ENCODE measurements at places on chromosomes 4 and X.
A peak's percentile ranks its signal among the peaks of the same experiment; 100 is the strongest.

DNA sequence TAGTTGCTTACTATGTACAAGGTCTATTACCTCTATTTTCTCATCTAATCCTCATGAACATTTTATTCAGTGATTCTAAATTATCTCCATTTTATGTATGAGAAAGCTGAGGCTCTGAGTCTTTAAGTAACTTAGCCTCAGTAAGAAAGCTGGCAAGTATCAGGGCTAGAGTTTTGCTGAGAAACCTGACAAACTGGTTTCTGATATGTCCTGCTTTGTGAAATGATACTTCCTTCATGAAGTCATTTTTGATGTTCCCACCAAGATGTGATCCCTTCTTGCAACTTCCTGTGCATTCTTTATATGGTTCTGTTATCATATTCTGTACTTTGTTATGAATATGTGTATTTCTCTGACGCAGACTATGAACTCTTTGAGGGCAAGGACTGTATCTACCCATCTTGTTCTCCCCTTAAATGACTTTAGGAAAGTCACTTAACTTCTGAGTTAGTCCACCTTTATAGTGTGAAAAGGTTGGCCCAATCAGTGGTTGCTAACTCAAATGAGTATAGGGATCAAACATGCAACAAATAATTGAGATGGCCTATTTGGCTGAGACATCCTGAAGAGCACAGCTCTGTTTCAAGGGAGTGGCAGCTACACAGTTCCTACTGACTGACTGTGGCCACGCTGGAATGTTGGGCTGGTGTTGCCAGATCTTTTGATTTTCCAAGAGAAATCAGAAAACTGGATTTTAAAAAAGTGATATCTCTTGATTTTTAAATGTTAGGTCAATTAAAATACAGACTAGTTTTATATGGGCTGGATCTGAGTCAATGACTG is 127.9 kb upstream of the AMOT start:
- DNase-seq: no peak

- DNase-seq: peak; percentile 52
Measured at GRCh38 chrX:1249101-1249887, 19.3 kb upstream of the CSF2RA start.

GRCh38 chr4:108224611-108225053 is 55.9 kb upstream of the LEF1 start:
- no peak for DNase-seq

DNA sequence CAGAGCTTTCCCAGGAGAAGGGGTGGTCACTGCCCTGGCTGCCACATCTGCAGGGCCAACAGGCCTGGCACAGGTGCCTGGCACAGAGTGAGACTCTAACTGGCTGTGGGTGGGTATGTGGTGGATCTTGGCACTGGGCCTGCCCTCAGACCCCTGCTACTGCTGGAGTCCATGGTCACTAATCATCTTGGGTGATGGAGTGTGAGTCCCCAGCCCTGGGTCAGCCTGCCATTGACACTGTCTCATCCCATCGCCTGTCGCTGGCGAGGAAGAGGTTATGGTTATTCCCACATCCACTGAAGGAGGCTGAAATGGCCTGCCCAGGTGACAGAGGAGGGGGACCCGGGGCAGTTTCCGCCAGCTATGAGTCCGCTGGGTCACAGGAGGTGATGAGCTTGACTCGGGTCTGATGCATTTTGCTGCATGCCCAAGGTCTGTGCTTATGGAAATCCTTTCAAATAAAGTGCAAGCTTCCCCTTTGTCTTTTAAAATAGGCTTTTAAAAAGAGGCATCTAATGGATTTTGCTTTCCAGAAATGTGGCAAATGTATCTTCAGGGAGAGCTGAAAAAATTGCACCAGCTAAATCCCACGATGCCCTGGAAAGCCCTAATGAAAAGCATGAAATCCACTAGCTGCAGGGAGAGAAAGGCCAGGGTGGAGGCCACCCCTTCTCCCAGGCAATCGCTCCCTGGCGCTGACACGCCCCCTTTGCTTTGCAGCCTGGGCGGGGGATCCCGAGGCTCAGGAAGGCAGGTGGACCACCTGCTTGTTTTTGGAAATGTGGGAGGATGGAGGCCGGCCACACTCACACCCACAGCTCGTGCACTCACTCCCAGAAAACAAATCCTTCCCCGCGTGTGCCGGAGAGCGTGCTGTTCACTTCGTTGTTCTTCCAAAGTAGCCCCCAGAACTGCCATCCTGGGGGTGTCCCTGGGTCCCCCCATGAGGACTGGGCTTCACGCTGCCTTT is 54.9 kb downstream of the ABLIM2 start:
- DNase-seq: no peak

DNA sequence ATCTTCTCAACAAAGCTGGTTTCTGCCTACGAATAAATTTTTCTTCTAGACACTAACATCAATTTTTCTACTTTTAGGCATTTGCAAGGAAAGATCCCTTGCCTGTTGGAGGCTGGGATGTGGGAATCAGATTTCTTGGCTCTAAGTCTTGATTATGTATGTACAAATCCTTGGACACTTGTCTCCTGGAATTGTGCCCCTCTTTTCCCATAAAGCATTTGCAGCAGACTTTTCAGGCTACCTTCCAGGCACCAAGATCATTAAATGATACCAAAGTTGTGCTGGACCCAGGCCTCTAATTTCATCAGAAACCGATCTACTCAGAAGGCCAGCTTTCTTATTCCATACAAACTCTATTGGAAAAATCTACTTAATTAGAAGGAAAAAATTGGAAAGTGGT is 339.5 kb upstream of the DIPK2B start:
- no peak for DNase-seq

- no peak for DNase-seq
Measured at GRCh38 chr4:88822034-88822789, 124.6 kb upstream of the NAP1L5 start.

DNA sequence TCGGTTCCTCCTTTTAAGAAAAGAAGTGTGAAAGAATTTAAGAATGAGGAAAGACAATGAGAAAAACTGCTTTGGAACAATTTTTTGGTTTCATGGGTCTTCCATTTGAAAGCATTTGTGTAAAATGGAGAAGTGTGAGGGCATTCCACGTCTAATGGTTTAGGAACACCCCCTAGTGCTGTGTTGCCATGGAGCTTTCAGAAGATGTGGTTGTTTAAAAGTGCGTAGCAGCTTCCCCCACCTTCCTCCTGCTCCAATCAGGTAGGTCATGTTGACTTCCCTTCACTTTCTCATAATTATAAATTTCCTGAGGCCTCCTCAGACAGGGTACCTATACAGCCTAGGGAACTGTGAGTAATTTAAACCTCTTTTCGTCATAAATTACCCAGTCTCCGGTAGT is 50.0 kb downstream of the UGT2B10 start:
- no peak for DNase-seq

- no peak for DNase-seq
Measured at GRCh38 chr4:23856630-23857029, 33.2 kb downstream of the PPARGC1A start.

DNA sequence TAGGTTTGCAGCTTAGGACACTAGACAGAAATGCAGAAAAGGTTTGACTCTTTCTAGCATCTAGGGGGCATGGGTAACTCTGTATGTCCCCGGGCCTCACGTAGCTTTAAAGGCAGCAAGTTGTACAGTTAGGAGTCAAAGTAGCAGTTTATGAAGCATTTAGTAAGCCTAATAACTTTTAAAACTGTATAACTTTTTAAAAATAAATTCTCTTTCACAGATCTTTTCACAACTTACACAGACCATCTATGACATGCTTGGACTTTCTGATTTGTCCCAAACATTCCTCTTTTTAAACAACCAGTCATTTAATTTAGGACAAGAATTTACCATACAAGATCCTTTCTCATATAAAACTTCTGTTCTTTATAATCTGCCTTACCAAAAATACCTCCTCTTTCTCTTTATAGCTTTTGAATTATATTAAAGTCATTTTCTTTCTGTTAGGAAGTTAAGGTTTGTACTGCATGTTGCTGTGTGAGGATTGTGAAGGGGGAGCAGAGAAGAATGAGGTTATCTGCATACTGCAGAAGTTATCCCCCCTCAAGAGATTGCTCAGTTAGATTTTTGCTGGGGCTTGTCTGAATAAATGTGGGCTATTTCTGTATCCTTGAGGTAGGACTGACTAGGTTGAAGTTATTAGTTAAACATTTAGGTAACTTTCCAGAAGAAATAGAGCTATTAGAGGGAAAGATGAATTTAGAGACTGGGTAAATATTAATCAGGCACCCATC is 94.3 kb downstream of the CPE start:
- DNase-seq: no peak

DNA sequence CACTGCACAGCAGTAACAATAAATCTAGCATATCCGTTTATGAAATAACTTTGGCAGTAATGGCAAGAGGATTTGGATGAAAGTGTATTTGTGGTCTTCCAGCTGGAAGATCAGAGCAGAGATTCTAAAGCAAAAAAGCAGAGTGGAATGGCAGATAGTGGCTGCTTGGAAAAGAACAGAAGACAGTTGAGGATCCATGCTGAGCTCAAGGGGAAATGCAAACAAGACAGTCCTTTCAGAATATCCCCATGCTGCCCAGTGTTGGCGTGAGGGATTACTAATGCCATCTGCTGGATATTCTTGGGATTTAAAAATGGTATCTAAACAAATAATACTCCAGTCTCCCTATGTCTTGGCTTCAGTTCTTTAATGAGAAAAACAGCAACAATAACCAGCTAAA is 629.1 kb upstream of the ATOH1 start:
- DNase-seq: no peak

- DNase-seq: no peak
Measured at GRCh38 chr4:156109943-156110900, 156.6 kb upstream of the CTSO start.

GRCh38 chrX:10099411-10099810 is 57.4 kb upstream of the CLCN4 start:
- no peak for DNase-seq

GRCh38 chrX:11040405-11040804 is 70.7 kb upstream of the HCCS start:
- no peak for DNase-seq

- no peak for DNase-seq
Measured at GRCh38 chr4:88178626-88179231, 20.3 kb upstream of the ABCG2 start.

DNA sequence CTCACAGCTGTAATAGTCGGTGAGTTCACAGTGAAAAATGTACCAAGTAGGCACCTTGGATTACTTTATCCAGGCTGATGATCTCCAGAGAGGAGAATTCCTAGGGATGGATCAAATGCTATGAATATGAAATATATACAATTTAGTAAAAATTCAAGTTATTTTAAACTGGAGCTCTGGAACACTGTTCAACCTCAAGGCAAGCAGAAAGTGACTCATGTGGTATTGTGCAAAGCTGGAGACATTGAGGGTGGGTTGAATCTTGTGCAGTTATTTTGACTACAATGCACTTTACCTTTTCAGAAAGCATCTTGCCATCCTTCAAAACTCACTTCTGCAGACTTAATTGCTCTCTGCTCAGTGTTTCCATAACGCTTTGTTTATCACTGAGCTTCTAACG is 43.4 kb downstream of the OSTC start:
- DNase-seq: no peak

- no peak for DNase-seq
Measured at GRCh38 chrX:24799078-24799477, 105.4 kb downstream of the POLA1 start.

DNA sequence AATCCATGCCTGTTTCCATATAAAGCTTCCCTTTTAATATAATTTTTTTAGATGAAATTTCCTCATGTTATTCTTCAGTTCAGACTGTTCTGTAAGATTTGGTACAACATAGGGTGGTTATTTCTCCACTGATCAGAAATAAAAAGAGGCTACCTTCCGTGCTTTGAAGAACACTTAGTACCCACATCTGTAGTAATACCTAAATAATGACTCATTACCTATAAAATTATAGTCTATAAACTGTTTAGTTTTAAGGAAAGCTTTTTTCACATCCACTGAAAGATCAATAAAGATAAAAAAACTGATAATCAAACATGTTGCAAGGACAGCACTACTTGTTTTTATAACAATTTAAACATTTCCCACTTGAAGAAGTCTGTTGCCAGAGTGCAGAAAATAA is 23.9 kb downstream of the TRPC3 start:
- DNase-seq: no peak

GRCh38 chr4:40583850-40584439 is 45.7 kb downstream of the RBM47 start:
- DNase-seq: no peak

GRCh38 chr4:176769514-176769913 is 23.2 kb downstream of the VEGFC start:
- no peak for DNase-seq

GRCh38 chrX:25026576-25026975 is 10.8 kb upstream of the ARX start:
- no peak for DNase-seq

DNA sequence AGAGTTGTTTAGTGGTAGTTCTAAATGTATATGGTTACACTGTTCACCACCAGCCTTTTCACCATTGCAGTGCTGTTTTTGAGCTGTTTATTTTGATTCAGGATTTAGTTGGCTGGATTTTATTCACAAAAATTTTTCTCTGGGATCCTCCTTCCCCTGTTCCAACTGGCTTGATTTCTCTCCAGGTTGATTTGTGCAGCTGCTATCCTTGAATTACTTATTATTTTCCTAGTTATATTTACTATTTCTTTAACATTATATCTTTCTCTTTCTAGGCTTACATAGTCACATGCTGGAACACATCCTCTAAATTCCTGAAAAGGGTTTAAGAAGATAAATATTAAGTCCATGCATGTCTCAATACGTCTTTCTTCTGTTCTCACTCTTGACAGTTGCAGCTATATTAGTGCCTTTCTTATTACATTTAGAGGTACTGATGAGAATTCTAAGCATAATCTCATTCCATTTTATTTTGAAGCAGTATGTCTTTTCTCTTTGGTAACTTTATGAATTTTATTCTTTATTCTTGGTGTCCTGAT is 82.2 kb downstream of the SUPT20HL2 start:
- no peak for DNase-seq

- DNase-seq: peak; percentile 16
Measured at GRCh38 chr4:169791527-169792156, 33.9 kb upstream of the HPF1 start.

- DNase-seq: no peak
Measured at GRCh38 chr4:165738571-165738970, 134.5 kb upstream of the TLL1 start.

GRCh38 chr4:16026160-16026761 is 57.6 kb downstream of the PROM1 start:
- no peak for DNase-seq

GRCh38 chrX:27882695-27883094 is 74.9 kb downstream of the MAGEB10 start:
- no peak for DNase-seq

DNA sequence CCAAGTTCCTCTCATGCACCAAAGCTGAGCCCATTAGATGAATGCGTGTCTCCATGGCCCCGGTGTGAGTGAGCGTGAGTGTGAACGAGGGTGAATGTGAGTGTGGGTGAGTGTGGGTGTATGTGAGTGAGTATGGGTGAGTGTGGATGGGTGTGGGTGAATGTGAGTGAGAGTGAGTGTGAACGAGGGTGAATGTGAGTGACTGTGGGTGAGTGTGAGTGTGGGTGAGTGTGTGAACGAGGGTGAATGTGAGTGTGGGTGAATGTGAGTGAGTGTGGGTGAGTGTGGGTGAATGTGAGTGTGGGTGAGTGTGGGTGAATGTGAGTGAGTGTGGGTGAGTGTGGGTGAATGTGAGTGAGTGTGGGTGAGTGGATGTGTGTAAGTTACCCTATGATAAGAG is 1521.8 kb upstream of the TENM3 start:
- no peak for DNase-seq
